Midbrain (tissue), 1 donor: ENCODE measurements at places on chromosomes 6 and 20.
A peak's percentile ranks its signal among the peaks of the same experiment; 100 is the strongest.

GRCh38 chr6:15770347-15771143, 107.7 kb upstream of the DTNBP1 start:
- DNase-seq = no peak

DNA sequence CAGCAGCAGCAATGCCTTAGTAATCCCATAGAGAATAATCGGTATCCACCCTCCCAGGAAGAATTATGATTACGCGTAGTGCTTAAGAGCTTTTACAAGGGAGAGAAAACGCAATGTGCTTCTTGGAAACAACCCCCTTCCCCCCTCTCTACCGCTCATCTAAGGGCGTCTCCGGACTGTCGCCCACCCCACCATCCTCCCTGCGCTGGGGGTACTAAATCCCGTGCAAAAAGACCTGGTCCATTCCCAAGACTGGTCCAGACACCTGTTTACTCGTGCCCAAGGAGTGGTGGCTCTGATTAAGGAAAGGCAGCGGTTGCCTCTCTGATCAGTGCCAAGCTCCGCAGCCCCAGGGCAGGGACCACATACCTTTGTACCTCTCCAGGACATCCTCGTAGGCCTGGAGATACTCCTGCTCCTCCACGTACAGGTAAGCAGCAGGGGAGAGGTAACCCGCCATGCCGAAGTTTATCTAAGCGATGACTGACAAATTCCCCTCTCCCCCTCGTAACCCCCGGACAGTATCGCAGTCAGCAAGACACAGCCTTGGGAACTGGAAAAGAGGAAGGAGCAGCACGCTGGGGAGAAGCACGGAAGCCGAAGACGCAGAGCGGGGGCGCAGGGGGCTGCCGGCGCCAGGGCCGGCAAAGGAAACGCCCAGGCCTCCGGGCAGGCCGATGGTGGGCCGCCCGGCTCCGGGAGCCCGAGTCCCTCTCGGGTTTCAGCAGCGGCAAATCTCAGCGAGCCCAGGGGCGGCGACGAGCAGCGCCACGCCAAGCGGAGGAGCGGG, 112.0 kb upstream of the BEND6 start:
- DNase-seq = peak; percentile 46

DNA sequence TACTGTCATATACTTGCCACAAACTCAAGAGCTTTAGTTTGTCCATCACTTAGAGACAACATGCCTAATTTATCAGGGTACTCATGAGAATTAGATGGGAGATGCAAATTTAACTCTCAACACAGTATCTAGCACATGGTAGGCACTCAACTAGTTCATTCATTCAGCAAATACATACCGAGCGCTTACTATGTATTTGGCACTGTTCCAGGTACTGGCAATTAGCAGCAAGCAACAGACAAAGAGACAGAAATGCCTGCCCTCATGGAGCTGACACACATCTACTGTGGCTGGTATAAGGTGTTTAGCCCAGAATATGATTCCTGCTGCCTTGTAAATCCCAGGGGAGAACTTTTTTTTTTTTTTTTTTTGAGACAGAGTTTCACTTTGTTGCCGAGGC, 4.8 kb downstream of the MICAL1 start:
- no peak for DNase-seq

- DNase-seq = no peak
Measured at GRCh38 chr20:56636716-56637115, 7.6 kb downstream of the TFAP2C start.

DNA sequence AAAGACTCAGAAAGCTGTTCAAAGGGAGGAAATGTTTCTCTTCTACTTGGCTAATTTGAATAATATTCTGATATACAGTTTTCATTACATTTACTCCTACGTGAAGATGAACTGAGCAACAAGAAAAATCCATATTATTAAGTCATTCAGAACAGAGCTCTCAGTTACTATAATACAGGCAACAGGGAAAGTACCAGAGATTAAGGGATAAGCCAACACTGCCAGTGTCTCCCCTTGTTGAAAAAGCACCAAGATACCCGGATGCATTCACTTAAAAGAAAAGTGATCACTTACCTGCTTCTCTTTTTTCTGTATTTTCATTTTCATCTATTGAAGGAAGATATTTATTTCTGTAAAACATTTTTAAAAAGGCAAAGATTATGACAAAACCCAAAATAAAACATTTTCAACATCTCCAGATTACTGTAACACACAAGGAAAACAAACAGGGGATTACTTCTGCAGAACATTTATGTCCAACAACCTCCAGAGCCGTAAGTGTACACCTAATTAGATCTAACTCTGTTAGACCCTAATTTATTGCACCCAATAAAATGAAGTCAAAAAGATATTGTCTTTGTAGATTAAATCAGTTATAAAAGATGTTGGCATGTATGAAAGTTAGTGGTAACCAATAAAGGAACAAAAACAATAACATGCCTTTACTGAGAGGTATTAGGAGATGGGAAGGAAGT, 67.0 kb downstream of the CHD6 start:
- no peak for DNase-seq

DNA sequence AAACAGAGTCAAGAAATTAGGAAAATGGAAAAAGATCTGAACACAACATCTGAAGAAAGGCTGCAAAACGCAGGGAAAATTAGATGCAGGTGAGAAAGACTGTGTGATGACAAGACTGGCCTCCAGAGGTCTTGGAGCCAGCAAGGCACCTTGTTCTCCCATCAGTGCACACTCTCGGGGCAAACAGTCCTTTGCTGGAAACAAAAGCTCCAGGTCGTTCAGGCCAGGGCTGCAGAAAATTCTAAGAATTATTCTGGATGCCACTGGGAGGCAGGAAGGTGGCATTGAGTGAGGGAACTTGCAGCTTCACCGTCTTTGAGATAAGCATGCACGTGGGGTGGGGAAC, 219.9 kb upstream of the SSTR4 start:
- DNase-seq = no peak

GRCh38 chr20:55264703-55265239, 740.5 kb downstream of the CBLN4 start:
- DNase-seq = no peak

DNA sequence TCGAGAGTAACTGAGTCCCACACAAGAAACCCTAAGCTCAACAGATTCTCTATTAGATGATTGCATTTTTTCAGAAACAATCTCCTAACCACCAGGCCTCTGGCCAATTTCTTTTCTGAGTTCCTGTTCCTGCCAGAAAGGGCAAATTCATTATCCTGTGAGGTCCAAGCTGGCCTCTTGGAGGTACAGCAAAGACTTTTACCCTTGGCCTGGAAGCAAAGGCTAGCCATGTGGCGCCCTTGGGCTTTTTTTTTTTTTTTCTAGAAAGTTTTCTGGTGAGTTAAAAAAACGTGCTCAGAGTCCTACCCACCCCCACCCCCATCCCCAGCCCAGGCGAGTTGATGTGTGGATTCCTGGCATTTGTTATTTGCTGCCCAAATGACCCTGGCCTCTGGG, 59.0 kb upstream of the EEF1A1 start:
- DNase-seq = peak; percentile 33

GRCh38 chr6:99614430-99615186, 8.0 kb downstream of the PRDM13 start:
- no peak for DNase-seq

DNA sequence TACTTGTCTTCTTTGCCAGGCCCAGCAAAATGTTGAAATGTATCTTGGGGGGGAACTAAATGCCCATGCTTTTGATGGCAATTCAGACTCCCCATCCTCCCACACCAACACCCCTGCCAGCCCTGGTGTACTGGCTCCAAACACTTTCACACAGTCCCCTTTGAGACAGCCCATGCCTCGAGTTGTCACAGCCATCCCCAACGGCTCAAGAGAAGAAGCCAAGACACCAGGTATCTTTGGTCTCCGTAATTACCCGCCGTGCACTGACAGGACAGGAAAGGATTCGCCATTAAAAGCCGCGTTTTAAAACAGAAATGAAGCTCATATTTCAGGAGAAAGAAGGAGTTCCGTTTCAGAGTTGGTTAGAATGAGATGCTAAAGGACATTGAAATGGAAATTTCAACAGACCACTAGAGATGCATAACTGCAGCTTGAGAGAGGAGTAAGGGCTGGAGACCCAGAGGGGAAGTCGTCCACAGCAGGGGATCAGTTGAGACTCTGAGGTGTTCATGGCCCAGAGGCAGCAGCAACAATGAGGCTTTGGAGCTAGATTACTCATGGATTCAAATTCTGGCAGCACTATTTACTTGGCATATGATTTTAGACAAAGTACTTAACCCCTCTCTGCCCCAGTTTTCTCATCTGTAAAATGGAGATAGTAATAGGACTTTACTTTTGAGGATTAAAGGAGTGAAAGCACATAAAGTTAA, 63.5 kb upstream of the ADGRF1 start:
- DNase-seq = no peak

DNA sequence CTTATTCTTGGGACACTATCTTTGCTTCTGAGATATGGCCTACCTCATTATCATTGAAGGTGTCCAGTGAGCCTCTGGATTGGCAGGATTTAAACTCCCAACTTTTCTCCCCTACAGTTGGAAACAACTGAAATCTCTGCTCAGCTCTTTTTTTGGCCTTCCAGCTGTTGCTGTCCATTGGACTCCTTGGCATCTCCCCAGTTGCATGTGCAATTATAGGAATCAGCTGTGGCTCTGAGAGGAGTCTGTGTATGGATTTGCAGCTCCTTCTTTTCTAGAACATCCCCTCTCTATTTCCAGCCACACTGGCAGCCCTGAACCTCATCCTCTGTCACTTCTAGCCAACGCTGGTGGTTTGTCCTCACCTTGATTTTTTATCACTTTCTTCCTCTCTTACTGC, 21.2 kb downstream of the RAB22A start:
- no peak for DNase-seq

DNA sequence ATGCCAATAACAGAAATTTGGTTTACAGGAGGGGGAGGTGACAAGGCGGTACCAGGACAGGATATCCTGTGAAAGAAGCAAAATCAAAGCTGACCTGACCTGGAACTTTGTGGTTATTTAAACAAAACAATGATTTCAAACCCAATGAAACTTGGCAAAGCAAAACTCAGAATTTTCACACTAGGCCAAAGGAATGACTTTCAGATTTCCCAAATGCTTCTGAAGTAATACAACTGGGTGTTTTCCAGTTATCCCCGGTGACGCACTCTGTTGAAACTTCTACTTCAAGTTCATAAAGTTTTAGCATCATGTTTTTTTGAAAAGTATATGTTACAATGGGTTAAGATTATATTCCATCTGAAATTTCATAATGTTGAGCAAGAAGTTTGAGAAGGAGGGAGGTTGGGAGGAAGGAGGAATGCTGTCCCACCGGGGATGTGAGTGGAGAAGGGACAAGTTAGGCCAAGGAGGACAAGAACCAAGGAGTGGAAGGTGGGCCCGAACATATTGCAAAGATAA, 78.1 kb upstream of the TRAF3IP2 start:
- no peak for DNase-seq

GRCh38 chr6:29507319-29507718, 19.6 kb upstream of the MAS1L start:
- no peak for DNase-seq

DNA sequence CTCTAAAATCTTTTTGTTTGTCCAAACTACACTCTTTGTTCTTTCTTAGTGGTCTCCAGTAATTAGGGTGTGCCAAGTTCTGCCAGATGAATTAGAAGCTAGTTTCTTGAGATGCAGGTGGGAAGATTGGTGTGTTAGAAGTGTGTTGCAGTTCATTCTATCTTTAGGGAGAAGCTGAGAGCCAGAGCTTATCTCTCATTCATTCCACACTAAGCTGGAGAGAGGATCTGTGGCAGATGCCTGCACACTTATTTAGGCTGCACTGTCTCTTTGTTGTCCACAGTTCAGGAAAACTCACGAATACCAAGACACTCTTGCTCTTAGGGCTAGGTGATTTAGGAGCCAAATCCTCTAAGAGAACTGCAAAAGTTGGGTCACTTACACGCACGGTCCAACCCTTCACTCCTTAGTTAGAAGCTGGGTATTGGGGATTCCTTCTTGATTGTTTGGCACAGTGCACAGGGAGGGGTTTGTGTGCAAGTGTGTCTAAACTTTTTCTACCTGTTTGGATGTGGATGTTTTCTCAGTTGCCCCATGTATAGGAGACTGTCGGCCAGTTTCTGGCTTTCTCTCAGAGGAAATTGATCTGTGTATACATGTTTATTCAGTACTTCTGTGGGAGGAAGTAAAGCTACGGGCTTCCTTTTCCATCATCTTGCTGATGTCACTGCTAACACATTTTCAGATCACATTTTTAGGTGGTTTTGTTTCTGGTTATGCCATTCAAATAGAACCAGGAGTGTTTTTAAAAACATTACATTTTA, 49.5 kb downstream of the SMAP1 start:
- DNase-seq = no peak

DNA sequence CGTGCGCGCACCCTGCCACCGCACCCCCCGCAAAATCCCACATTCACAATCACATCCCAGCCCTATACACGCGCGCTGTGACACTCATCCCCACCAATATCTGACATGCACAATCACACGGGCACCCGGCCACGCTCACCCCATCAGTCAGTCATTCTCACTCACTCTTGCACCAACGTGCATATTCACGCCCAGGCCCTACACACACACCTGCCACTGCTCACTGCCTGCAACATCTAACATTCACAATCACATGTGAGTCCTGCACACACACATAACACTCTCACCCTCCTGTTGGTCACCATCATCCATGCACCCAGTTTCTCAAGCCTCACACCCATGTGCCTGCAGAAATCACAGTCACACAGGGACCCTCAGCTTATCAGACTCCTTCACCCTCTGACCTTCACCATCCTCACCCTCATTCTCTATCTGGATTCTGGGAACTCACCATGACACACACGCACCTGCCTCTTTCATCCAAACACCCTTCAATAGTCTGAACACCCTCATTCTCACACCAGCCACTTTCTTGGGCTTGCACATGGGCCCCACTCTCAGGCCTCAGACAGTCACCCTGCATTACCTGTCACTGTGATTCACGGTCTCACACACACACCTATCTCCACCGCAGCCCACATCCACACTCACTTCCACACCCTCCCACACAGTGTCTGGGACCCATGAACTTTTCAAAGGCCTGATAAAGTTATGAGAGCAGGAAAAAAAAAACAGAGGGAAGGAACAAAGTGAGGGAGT, 748 bp upstream of the ATP9A start:
- no peak for DNase-seq

- DNase-seq = no peak
Measured at GRCh38 chr20:23856736-23857135, 22.8 kb downstream of the CST5 start.

DNA sequence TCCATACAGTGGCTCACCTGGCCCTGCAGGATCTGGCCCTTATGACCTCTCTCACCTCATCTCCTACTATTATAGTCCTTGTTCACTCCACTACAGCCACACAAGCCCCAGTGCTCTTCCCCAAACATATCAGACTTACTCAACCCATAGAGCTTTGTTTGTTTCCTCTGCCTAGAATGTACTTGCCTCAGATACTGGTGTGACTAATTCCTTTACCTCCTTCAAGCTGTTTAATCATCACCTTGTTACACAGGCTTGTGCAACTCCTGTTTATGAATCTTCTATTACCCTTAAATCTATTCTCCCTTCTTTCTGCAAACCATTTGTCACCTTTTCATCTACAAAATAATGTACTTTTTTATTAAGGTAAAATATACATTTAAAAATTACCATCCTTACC, 3.2 kb downstream of the DEFB125 start:
- DNase-seq = no peak

- no peak for DNase-seq
Measured at GRCh38 chr6:157019115-157019641, 242.0 kb downstream of the ARID1B start.
